ENCODE measurements at places on chromosomes 2 and 18. TPM values are rescaled to one million over a fixed set of nuclear protein-coding genes. Genes with fewer than 3 reads are reported as not detected.

The RESP18 gene
- total RNA-seq = not detected

- DNase-seq = peak; percentile 97
These were observed 24.9 kb upstream of the RAB10 start for GRCh38 chr2:26008851-26009566.

The DNAH7 gene
- 0.49 TPM for total RNA-seq

The MYO3B gene
- 0.49 TPM for total RNA-seq

DNA sequence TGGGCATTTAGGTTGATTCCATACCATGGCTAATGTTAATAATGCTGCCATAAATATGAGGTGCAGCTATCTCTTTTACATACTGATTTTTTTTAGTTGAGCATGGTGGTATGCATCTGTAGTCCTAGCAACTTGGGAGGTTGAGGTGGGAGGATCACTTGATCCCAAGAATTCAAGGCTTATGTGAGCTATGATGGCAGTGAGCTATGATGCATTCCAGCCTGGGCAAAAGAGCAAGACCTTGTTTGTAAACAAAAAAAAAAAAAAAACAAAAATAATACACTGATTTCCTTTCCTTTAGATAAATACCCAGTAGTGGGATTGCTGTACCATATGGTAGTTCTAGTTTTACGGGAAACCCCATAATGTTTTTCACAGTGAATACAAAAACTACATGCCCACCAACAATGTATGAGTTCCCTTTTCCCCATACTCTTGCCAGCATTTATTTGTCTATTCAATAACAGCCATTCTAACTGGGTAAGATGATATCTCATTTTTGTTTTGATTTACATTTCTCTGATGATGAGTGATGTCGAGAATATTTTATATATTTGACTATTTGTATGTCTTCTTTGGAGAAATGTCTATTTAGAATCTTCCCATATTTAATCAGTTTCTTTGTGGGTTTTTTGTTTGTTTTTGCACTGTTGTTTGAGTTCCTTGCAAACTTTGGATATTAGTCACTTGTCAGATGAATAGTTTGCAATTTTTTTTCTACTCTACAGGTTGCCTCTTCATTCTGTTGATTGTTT, 281.0 kb upstream of the KYNU start:
- no peak for DNase-seq

The MTA3 gene
- total RNA-seq = 46.7 TPM

DNA sequence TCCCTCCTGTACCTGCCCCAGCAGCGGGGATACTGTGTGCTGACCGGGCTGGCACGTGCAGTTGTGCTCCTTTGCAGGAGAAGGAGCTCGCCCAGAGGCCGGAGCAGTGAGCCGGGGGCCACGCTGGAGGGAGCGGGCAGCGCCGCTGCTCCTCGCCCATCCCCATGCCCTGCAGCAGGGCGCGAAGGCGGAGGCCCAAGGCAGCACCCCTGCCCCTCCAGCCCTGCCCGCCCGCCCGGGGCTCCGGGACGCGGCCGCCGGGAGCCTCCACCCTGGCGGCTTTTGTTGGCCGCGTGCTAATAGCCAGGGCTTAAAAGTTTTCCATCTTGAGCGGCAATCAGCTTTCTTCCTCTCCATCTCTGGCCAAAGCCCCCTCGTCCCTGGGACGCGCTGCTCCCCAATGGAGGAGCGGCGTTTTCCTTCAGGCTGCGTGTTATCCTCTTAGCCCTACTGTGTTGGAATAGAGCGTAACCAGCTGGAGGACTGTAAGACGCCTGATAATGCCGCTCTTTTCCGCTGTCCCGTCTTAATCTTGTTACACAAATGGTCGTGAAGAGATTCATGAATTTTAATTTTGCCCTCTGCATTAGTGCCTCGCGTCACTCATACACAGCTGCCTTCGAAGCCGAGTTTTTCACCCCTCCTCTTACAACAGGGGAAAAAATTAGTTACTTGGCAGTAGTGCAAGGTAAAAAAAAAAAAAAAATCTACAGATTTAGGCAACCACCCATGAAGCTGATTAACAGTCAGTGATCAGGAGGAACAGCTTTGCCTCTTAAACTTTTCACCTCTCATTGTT, 172.9 kb upstream of the SIX3 start:
- no peak for DNase-seq

The FAM98A gene
- 15.0 TPM for total RNA-seq

- no peak for DNase-seq
These were observed 165.0 kb upstream of the ZNF521 start for GRCh38 chr18:25516747-25517498.

DNA sequence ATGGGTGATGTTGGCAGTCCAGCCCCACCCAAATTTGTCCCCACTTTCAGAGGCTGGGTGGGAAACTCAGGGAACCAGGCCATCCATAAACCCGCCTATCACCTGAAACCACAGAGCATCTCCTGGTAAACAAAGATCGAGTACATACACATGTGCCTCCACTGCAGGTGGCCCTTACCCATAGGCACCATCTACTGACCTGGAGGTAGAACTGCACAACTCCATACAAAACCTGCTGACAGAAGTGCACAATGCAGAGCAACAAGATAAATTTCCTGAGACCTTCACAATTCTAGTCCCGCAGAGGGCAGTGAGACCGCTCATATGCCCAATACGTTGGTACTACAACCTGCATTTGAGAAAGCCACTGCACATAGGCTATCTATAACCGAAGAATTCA, 856.3 kb downstream of the SUCLG1 start:
- no peak for DNase-seq

The PAIP2B gene
- 7.6 TPM for total RNA-seq

GRCh38 chr2:141109633-141110032, 1021.2 kb downstream of the LRP1B start:
- DNase-seq = no peak

The NAT8 gene
- not detected for total RNA-seq

The ZC3H6 gene
- total RNA-seq = 12.0 TPM

DNA sequence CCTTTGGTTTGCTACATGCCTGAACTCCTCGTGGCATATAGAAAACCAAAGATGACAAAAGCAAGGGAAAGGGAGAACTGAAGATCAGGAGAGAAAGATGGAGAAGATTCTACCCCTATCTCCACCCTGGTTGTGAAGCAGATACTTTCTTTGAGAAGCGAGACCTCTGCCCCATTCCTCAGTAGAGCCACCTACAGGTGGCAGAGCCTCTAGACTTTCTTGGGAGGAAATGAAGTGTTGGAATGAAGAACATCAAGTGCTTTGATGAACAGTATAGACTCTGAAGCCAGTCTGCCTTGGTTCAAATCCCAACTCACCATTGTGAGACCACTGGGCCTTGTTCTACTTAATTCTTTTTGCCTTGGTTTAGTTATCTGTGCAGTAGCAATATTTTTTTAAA, 348.8 kb upstream of the ETAA1 start:
- no peak for DNase-seq
